SIG-M5 (cell line): ENCODE measurements at places on chromosomes 7 and 10.

- no peak for DNase-seq
Observed at GRCh38 chr7:90173127-90173844, 19.0 kb downstream of the STEAP1 start.

DNA sequence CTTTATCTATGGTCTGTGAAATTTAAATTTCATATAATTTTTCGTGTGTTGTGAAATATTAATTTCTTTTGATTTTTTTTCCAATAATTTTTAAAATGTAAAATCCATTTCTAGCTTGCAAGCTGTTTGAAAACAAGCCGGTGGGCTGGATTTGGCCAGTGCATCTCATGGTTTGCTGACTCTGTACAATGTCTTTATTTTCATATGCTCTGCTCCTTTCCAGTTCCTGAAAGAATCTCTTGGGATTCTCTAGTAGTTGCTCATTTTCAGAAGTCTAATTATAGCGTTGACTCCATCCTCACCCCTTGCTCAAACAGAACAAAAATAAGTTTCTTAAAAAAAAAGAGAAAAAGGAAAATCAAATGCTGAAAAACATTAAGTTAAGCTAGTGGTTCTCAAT lies 21.4 kb downstream of the UBN2 start:
- no peak for DNase-seq

- DNase-seq: no peak
Observed at GRCh38 chr7:47580175-47580706, 1.7 kb downstream of the TNS3 start.

GRCh38 chr10:111076191-111076681 lies 593 bp upstream of the ADRA2A start:
- no peak for DNase-seq

DNA sequence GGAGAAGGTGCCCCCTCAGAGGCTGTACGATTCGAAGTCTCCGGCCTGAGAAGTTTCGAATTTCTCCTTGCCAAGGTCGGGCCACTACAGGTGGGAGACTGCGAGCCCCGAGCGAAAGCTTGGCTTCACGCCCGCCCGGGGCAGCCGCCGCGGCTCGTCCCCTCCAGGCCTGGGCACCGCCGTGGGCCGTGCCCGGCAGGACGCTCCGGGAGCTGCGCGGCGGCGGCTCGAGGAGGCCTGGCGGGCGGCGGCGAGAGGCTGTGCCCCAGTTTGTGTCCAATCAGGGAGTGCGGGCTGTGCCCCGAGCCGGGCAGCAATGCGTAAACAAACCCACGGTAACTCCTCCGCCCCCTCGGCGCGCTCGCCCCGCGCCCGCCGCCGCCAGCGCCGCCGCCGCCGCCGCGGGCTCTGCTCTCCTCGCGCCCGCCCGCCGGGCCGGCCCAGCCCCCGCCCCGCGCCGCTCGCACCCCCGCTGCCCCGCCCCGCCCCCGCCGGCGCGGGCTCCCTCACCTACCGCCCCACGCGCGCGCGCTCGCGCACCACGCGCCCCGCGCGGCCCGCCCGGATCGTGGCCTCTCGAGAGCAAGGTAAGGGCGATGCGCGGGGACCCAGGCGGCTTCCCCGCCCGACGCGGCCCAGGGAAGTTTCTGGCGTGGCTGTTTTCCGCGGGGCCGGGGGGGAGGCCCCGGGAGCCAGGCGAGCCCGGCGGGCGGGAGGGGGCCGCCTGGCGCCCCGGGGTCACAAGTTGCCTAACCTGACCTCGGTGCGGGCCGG lies 57.8 kb upstream of the PCGF5 start:
- DNase-seq: no peak

DNA sequence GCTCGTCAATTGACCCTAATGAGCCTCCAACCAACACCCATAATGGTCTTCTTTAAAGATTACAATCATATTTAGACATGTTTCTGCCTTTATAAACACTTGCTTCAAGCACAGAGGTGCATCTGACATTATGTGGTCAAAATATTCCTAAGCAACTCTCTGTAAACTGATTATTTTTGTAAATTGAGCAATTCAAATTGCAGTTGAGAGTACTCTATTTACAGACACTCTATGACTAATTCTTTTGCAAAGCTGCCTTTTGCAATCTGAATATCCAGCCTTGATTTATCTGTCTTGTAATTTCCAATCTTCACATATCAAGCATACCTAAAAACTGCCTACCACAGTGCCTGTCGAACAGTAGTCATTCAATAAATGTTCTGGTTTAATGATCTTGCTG lies 112.0 kb downstream of the PDE1C start:
- DNase-seq: no peak

DNA sequence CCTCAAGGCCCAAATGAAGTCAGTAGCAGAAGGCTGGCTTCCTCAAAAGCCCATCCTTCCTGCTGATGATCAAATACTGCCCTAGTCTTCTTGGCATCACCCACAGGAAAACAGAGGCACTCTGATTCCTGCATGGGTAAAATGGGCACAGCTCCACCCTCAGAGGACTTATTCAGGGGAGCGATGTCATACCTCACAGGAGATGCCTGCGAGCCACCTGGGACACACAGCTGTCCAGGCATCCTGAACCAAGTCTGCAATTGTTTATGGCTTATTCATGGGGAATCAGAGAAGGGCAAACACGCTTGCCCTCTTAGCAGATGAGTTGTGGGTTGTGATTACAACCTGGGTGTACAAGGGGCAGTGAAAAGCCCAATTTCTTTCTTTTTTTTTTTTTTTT lies 22.0 kb upstream of the LMTK2 start:
- no peak for DNase-seq

DNA sequence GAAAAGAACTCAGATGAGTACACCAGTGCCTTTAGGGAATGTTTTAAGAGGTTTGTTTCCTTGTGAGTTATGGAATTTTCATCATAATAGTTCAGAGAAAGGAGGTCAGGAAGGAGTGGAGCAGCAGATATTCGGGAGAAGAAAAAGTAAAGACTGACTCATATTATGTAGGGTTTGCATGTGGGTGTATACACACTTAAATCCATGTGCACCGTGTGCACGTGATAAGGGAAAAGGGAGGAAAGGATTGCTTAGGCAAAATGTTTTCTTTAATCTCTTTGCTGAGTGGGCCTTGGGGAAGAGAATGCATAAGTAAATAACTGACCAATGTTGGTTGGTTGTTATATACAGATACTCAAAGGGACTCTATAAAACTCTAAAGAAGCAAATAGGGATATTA lies 30.2 kb downstream of the PLCE1 start:
- no peak for DNase-seq

DNA sequence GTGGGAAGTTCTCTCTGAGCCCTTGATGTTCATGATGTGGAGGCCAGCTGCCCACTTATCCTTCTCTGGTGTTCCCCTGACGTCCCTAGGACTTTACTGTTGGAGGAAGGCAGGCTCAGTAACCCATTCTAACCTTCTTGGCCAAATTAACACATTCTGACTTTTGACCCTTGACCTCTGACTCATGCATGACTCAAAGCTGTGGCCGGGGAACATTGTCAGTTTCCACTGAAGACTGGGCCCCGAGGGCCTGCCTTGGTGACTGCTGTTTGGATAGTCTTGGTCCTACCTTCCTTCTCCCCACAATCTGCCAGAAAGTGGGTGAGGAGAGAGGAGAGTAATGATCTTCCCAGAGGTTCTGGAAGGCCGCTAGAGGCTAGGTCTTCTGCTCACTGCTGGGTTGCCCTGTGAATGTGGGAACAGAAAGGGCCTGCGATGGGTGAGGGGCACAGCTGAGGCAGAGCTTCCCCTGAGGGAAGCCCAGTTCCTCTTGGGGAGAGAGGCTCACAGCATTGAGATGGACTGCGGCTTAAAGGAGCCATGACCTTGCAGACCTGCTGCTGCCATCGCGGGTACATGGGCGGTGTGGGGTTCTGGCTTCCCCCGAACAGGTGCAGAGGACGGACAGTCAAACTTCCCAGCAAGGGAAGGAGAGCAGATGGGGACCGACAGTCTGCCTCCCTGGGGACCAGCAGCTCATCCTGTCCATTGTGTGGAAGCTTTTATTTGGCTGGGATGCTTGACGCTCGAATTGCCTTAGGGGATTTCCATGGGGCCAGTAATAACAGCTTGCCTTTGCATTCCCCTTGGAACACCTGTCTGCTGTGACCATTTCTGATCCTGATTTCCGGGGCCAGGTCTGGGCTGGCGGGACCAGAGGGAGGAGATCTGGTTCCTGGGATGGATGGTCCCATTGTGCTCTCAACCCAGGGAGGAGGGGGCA lies 43.8 kb downstream of the ADAMTS14 start:
- DNase-seq: no peak

DNA sequence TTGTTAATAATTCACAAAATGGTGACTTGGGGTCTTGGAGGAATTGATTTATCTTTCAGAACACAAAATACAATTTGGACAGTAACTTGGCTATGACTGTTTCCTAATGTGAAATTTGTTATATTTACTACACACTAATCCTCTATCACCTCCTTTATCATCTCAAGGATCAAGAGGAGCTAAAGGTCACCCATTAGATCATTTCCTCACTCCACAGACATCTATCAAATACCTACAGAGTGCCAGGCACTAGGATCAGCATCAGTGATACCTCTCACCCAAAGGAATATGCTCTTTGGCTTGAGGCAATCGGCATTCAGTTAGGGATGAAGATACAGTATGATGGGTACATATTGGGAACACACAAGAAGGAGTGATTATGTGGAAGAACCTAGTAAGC lies 132.1 kb downstream of the INHBA start:
- DNase-seq: no peak

DNA sequence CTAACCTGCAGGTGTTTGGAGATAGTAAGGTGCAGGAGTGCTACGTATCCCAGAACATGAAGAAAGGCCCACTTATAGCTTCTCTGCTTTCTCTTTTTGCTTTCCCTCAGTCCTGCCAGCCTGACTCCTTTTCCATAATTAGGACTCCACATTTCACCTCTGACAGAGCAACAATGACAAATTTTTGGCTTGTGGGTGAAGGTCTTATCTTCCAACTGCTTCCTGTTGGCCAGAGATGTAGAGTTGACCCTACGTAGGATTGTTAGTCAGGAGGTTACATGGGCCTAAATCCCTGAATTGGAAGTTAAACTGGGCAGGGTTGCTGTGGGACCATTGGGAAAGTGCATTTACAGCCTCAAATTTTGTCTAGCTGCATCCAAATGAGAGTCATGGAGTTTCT lies 21.3 kb downstream of the RP9 start:
- no peak for DNase-seq

- DNase-seq: no peak
Observed at GRCh38 chr10:97149079-97149531, 36.7 kb downstream of the SLIT1 start.

DNA sequence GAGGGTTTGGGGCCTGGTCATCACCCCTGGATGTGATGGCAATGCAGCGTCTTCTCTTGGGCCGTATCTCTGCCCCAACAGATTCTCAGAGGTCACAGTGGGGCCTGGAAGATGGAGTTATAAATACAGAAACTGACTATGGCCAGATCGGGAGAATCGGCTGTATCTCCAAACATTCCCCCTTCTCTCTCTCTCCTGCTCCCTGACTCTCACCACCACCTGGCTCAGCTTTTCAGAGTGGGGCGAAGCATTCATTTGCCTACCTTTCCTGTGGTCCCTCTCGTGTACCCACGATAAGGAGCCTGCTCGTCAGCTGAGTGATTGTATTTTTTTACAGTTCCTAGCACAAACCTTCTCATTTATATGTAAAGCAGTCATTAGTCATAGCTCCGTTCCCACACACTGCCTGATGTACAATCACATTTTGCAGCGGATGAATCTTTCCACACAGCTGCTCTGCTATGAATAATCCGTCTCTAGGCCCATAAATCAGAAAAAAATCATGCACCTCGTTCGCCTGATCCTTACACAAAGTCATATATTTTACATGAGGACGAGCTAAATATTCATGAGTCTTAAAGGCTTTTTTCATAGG lies 23.2 kb upstream of the BTRC start:
- no peak for DNase-seq

DNA sequence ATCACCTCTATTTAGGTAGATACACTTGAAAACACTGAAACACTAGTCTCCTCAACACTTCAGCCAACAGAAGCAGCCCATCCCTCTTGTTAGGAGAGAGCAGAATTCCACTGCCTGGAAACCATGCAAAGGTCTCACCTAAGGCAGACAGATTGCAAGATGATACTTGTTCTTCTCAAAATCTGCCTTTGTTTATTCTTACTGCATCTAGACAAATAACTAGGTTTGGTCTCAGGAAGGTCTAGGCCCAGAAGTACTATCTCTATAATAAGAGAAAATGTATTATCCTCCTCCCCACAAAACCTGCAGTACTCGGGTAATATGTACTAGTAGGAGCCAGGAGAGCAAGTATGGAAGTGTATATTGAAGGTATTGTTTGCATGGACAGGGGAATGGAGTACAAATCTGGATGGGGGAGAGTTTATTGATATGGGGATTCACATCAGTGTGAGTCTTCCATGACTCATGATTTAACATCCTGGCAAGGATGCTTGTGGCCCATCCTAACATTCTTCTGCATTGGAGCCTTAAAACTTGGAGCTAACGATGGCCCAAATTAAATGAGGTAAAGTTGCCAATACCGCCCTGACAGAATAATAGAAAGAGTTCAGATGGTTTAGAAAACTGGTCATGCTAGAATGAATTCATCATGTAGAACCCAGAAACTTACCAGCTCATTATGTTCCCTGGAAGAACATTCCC lies 109.2 kb downstream of the EPC1 start:
- DNase-seq: no peak

DNA sequence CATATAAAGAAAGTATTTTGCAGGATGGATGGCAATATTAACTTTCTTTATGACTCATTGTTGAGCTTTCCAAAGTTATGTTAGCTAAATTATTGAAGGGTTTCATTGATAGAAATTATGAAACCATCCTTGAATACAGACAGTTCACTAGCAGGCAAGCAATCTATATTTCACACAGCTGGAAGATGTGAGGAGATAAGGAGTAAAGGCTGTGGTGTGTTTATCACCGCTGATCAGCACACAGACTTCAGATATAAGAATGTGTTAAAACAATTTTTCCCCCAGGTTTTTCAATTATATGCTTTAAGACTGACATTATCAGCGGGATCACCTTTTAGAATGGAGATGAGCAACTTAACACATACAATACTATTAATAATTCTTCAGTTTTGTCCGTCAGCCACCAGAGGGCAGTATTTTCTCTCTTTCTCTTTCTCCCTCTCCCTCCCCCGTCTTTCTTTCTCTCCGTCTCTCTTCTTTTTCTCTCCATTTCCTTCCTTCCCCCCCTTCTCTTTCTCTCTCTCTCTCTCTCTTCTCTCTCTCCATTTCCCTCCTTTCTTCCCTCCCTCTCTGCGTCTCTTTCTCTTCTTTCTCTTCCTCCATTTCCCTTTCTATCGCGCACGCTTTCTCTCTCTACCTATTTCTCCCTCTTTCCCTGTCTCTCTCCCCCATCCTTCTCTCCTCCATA lies 62.9 kb upstream of the FAM171A1 start:
- no peak for DNase-seq
